ENCODE measurements at places on chromosomes 6 and 20. TPM values are rescaled to one million over a fixed set of nuclear protein-coding genes. Genes with fewer than 3 reads are reported as not detected.

Gene IPCEF1
- under 0.01 TPM for total RNA-seq

Gene ENPP1
- total RNA-seq, result 38.9 TPM

Gene HLA-DOB
- total RNA-seq, result 0.36 TPM

Gene PAX1
- not detected for total RNA-seq

Gene SNAI1
- total RNA-seq, result 0.54 TPM

Gene DACT2
- total RNA-seq, result not detected

Gene HAO1
- not detected for total RNA-seq

Gene KCNK5
- total RNA-seq, result not detected

Gene SRSF6
- 72.4 TPM for total RNA-seq

Gene COL21A1
- not detected for total RNA-seq

Gene CAGE1
- not detected for total RNA-seq

Gene RTN4IP1
- 11.7 TPM for total RNA-seq

DNA sequence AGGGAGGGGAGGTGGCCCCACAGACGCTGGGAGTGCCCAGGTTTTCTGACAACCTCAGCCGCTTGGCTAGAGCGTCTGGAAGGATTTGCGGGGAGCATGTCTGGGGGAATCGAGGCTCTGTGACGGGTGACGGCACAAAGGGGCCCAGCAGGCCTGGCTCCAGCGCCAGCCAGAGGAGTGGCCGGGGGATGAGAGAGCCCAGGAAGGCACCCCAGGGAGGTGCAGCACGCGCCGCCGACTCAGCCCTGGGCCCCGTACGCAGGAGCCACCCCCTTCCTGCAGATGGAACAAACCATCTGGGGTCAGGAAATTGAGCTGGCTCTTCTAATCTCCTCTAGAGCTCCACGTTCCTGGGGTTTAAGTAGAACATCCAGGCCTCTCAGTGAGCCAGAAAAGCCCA, 5.9 kb upstream of the SLCO4A1 start:
- H3K4me3 ChIP-seq, result no peak overlapping the region
- H3K36me3 ChIP-seq, result no peaks in the 10 kb centered on the region
- H3K4me1 ChIP-seq, result no peaks in the 10 kb centered on the region
- H3K27me3 ChIP-seq, result peaks cover 91% of the 10 kb centered on the region

GRCh38 chr20:52150440-52151258, 40.9 kb downstream of the ZFP64 start:
- H3K36me3 ChIP-seq, result peaks cover 12% of the 10 kb centered on the region
- no peaks in the 10 kb centered on the region for H3K27me3 ChIP-seq
- H3K4me1 ChIP-seq, result no peaks in the 10 kb centered on the region
- DNase-seq, result peak; percentile 58
- no peak overlapping the region for H3K4me3 ChIP-seq

GRCh38 chr20:58697201-58697866, 4.7 kb downstream of the NPEPL1 start:
- H3K4me1 ChIP-seq, result peaks cover 14% of the 10 kb centered on the region
- no peak overlapping the region for H3K4me3 ChIP-seq
- H3K27ac ChIP-seq, result no peak overlapping the region

- H3K4me3 ChIP-seq, result no peak overlapping the region
- H3K27me3 ChIP-seq, result no peaks in the 10 kb centered on the region
- H3K4me1 ChIP-seq, result no peaks in the 10 kb centered on the region
- H3K27ac ChIP-seq, result no peak overlapping the region
Measured at GRCh38 chr6:144613859-144614258, 328.7 kb downstream of the UTRN start.

DNA sequence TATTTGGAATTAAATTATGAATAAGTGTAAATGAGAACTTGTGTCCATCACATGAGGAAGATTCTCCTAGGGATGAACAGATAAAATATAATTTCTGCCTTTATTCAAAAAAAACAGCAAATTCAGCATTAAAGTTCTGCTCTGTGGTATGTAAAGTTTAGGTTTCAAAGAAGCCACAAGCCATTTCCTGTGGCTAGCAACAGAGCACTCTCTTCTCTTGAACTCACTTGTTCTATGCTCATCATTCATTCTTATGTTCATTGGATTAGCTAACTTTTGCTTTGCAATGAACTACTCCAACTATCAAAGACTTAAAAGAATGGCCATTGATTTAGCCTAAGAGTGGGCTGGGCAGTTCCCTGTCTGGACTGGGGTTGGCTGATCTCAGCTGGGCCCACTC, 20.8 kb upstream of the SNRPB2 start:
- H3K4me3 ChIP-seq, result no peak overlapping the region
- no peaks in the 10 kb centered on the region for H3K27me3 ChIP-seq
- H3K27ac ChIP-seq, result no peak overlapping the region
- no peak for DNase-seq

- H3K4me1 ChIP-seq, result no peaks in the 10 kb centered on the region
- peaks cover 9% of the 10 kb centered on the region for H3K27me3 ChIP-seq
- no peaks in the 10 kb centered on the region for H3K36me3 ChIP-seq
- H3K27ac ChIP-seq, result no peak overlapping the region
- no peak overlapping the region for H3K4me3 ChIP-seq
Measured at GRCh38 chr6:73314577-73315492, 39.2 kb downstream of the DPPA5 start.

DNA sequence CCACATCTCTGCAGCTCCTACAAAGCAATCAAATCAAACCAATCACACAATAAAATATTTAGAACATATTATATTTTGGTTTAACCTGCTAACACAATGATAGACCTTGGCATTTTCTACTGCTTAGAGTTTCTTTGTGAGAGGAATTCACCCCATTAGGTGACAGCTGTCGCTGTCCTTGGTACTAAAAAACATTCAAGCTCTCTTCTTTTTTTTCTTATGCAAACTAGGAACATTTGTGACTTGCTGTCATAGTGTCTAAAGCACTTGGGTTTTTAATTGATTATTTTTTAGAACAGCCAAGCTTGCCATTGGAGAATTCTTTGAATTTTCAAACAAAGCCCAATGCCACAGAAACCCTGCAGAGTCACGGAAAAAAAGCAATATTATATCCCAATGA, 46.4 kb downstream of the CNR1 start:
- no peaks in the 10 kb centered on the region for H3K4me1 ChIP-seq
- no peak overlapping the region for H3K4me3 ChIP-seq
- no peaks in the 10 kb centered on the region for H3K27me3 ChIP-seq
- no peaks in the 10 kb centered on the region for H3K36me3 ChIP-seq
- no peak for DNase-seq

- no peaks in the 10 kb centered on the region for H3K36me3 ChIP-seq
- H3K27me3 ChIP-seq, result peaks cover 2% of the 10 kb centered on the region
- no peak overlapping the region for H3K4me3 ChIP-seq
- no peak overlapping the region for H3K27ac ChIP-seq
Measured at GRCh38 chr6:163820745-163821458, 406.4 kb downstream of the QKI start.

GRCh38 chr6:7785243-7786035, 59.5 kb downstream of the BMP6 start:
- peaks cover 13% of the 10 kb centered on the region for H3K4me1 ChIP-seq
- H3K36me3 ChIP-seq, result no peaks in the 10 kb centered on the region
- H3K4me3 ChIP-seq, result no peak overlapping the region

GRCh38 chr6:157455731-157456523, 74.9 kb downstream of the ZDHHC14 start:
- H3K4me3 ChIP-seq, result no peak overlapping the region
- no peaks in the 10 kb centered on the region for H3K27me3 ChIP-seq
- no peak for DNase-seq
- H3K36me3 ChIP-seq, result no peaks in the 10 kb centered on the region
- no peak overlapping the region for H3K27ac ChIP-seq

DNA sequence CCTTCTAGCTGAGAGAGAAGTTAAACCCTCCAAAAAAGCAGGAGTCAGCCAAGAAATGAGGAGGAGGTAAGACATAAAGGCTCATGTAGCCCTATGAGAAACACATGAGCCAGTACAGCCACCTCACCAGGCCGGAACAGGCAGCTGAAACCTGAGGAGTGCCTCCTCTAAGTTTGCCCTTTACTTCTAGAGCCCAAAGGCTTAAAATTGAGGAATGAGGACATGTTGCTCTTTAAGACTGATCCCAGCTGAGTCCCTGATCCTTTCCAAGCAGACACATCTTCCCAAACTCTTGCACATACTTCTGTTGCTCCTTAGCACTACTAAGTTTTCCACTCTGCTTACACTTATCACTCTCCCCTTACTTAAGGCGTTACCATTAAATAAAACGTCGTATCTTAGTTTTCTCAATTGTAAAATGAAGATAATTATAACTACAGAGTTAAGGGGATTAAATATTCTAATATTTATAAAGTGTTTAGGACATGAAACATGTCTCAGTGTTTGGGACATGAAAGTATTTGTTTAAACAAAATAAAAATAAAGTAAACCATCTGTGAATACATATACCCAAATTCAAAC, 124.0 kb downstream of the OGFRL1 start:
- peak; percentile 51 for DNase-seq
- peaks cover 17% of the 10 kb centered on the region for H3K4me1 ChIP-seq
- no peaks in the 10 kb centered on the region for H3K27me3 ChIP-seq
- no peak overlapping the region for H3K4me3 ChIP-seq
- peaks cover 17% of the 10 kb centered on the region for H3K36me3 ChIP-seq

- DNase-seq, result no peak
- H3K4me1 ChIP-seq, result no peaks in the 10 kb centered on the region
- no peaks in the 10 kb centered on the region for H3K36me3 ChIP-seq
- no peak overlapping the region for H3K27ac ChIP-seq
- peaks cover 10% of the 10 kb centered on the region for H3K27me3 ChIP-seq
- no peak overlapping the region for H3K4me3 ChIP-seq
Measured at GRCh38 chr6:16106991-16107787, 21.7 kb upstream of the MYLIP start.

DNA sequence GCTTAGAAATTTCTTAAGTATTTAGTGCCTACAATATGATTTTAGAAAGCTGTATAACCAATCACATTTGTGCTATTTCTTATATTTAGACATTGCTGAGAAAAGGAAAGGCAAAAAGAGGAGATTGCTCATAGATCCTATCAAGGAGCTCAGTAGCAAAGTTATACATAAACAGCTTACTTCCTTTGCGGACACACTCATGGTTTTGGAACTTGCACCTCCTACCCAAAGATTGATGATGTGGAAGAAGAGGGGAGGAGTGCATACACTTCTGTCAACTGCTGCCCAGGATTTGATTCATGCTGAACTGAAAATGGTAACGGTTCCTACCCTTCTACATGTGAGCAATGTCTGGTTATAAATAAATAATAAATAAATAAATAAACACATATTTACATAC, 16.7 kb downstream of the RAD21L1 start:
- H3K4me3 ChIP-seq, result no peak overlapping the region
- H3K27ac ChIP-seq, result no peak overlapping the region
- DNase-seq, result peak; percentile 93
- no peaks in the 10 kb centered on the region for H3K36me3 ChIP-seq

GRCh38 chr6:21908161-21908848, 314.8 kb downstream of the SOX4 start:
- no peak overlapping the region for H3K4me3 ChIP-seq
- H3K36me3 ChIP-seq, result no peaks in the 10 kb centered on the region
- no peak for DNase-seq
- H3K27ac ChIP-seq, result no peak overlapping the region
- no peaks in the 10 kb centered on the region for H3K4me1 ChIP-seq

GRCh38 chr20:62007127-62007647, 58.5 kb downstream of the TAF4 start:
- no peak overlapping the region for H3K4me3 ChIP-seq
- H3K27me3 ChIP-seq, result no peaks in the 10 kb centered on the region
- peaks cover 2% of the 10 kb centered on the region for H3K4me1 ChIP-seq
- peaks cover 57% of the 10 kb centered on the region for H3K36me3 ChIP-seq
- DNase-seq, result no peak
- H3K27ac ChIP-seq, result no peak overlapping the region

DNA sequence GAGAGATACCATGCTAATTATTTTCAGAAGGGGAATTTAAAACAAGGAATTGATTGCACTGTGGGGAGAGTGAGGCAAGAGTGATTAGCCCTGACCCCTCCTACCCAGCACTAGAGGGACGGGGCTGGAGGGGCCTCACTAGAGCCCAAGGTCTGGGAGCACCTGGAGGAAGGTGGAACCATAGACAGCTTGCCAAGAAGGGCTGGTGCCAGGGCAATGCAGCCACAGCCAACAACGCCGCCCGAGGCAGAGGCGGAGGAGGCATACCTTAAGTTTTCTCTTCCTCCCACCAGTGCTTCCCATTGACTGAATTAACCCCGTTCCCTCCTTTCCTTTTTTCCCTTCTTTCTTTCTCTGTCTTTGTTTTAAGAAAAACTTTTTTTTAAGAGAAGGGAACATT, 40.0 kb downstream of the IYD start:
- no peaks in the 10 kb centered on the region for H3K27me3 ChIP-seq
- H3K4me3 ChIP-seq, result no peak overlapping the region
- H3K36me3 ChIP-seq, result no peaks in the 10 kb centered on the region
- no peak for DNase-seq
- H3K27ac ChIP-seq, result no peak overlapping the region

GRCh38 chr20:17833036-17833674, 133.4 kb downstream of the BANF2 start:
- DNase-seq, result peak; percentile 37
- peak overlapping the region; percentile 48 for H3K27ac ChIP-seq
- H3K4me3 ChIP-seq, result no peak overlapping the region
- H3K36me3 ChIP-seq, result no peaks in the 10 kb centered on the region

DNA sequence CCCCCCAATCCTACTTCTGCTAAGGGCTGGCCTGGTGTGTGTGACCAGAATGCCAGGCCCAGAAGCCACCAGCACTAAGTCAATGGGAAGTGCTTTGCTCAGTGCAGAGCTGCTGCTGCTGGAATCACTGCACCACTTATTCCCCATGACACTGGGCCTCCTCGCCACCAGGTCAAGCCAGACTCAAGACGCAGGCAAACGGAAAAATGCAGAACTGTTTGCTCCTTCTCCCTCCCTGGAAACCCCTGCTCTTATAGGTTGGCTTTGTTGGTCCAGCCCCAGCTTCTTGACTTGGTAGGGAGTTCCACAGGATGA, 121.9 kb downstream of the PHACTR3 start:
- H3K27ac ChIP-seq, result no peak overlapping the region
- no peaks in the 10 kb centered on the region for H3K36me3 ChIP-seq
- no peaks in the 10 kb centered on the region for H3K27me3 ChIP-seq
- DNase-seq, result no peak
- H3K4me1 ChIP-seq, result no peaks in the 10 kb centered on the region

- no peak for DNase-seq
- no peaks in the 10 kb centered on the region for H3K36me3 ChIP-seq
- H3K27me3 ChIP-seq, result no peaks in the 10 kb centered on the region
- H3K4me1 ChIP-seq, result peaks cover 4% of the 10 kb centered on the region
Measured at GRCh38 chr6:144372611-144373594, 87.8 kb downstream of the UTRN start.

- H3K36me3 ChIP-seq, result no peaks in the 10 kb centered on the region
- H3K4me3 ChIP-seq, result no peak overlapping the region
- H3K27me3 ChIP-seq, result no peaks in the 10 kb centered on the region
- DNase-seq, result no peak
Measured at GRCh38 chr6:72283571-72283970, 338.3 kb upstream of the KCNQ5 start.

- peaks cover 21% of the 10 kb centered on the region for H3K4me1 ChIP-seq
- no peak overlapping the region for H3K27ac ChIP-seq
- H3K36me3 ChIP-seq, result peaks cover 13% of the 10 kb centered on the region
- H3K27me3 ChIP-seq, result no peaks in the 10 kb centered on the region
Measured at GRCh38 chr20:41428285-41428684, 61.7 kb upstream of the EMILIN3 start.

All from IMR-90 (cell line).